RPMI8226 (cell line): ENCODE measurements at places on chromosomes 2 and 18.

GRCh38 chr2:24435391-24436316, 55.4 kb upstream of the NCOA1 start:
- no peak for DNase-seq

DNA sequence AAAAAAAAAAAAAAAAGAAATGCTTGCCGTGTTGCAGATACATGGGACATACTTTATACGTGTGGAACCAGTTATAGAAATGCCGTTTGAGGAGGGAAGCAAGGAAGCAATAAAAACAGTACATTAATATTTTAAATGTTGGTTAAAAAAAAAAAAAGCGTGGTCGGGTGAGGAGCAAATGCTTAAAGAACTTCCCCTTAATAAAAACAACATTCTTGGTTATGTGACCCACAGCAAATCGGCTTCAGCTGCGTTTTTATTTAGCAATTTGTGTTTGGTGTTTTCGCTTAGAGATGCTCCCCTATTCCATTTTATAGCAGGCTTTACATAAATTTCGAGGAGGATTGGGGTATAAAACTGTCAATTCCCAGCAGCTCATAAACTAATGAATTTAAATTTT, 223.6 kb downstream of the LRRTM1 start:
- DNase-seq = no peak

DNA sequence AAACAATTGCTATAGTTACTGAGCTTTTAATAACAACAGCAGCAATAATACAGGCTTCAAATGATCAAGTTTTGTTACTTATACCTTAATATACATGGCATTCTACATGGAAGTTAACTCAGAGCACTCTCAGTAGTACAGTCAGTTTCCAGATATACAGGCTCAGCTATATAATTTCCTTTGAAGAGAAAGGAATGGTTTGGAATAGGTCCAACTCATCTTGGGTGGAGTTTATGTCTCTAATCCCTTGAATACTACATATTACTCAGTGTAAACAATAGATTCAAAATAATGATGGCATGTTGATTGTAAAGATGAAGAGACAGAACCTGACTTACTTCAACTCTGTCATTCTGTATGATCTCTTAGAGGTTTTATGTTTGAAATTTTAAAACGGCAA, 174.9 kb downstream of the EPHA4 start:
- DNase-seq = no peak

- DNase-seq = no peak
Measured at GRCh38 chr2:174465327-174465726, 21.5 kb downstream of the GPR155 start.

GRCh38 chr2:60586081-60586480, 32.6 kb upstream of the BCL11A start:
- DNase-seq = no peak

DNA sequence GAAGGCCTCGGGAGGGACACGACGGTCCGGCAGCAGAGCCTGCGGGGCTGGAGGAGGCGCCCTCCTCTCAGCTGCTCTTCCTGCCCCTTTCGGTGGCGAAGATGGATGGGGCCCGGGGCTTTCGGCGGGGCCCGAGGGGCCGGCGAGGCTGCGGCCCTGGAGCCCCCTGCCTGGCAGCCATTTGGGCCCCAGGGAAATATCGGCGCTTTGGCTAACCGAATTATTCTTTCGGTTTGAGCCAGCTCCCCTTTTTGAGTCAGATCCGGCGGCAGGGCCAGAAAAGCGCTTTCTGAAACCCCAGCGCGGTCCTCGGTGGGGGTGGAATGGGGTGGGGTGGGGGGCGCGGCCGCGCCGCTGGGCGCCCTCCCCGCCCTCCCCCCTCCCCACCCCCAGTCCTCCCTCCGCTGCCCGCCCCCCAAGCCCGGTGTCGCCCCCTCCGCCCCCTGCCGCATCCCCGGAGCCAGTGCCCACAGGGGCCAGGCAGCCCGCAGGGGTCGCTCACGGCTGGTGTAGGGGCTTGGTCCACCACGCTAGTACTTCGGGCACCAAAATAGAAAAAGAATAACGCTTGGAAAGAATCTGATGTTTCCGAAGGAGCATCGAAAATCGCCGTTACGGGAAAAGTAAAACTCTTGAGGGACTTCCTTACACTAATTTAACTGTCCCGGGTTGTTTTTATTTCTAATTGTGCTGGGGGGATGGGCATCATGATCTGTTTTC, 9.1 kb upstream of the ARID5A start:
- DNase-seq = peak; percentile 76

DNA sequence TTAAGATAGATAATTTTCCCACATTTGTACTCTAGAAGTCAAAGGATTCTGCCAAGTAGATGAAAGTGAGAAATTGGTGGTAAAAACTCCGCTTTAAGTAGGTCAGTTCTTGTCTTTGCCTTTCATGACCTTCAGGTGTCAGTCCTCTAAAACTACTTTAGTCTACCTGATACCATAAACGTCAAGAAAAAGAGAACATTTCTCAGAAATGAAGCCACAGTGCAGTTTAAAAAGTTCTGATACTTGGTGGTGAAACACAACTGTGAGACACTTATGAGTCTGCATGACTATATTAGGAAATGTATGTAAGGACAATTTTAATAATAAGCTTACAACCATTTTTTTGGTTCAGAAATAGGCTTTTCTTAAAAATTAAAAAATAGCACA, 583.3 kb downstream of the SATB2 start:
- DNase-seq = no peak

- DNase-seq = no peak
Measured at GRCh38 chr2:24945907-24946306, 25.8 kb downstream of the DNAJC27 start.

- no peak for DNase-seq
Measured at GRCh38 chr18:51184091-51184457, 13.4 kb downstream of the MEX3C start.

GRCh38 chr18:39494211-39494896, 1928.8 kb upstream of the CELF4 start:
- no peak for DNase-seq

DNA sequence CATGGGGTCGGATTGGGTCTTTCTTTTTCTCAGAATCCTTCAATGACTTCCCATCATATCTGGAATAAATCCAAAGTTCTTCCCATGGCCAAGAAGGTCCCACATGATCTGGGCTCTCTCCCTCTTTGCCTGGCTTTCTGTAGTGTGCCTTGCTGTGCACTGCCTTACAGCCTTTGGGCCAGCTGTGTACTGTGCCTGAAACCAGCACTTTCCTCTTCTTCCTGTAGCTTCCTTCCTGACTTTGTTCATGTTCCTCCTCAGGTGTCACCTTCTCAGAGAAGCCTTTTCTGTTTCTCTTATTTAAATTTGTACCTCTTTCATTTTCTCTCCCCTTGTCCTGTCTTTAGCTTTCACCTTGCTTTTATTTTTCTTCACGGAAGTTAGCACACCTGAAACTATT, 4.3 kb upstream of the CDCA7 start:
- DNase-seq = no peak

DNA sequence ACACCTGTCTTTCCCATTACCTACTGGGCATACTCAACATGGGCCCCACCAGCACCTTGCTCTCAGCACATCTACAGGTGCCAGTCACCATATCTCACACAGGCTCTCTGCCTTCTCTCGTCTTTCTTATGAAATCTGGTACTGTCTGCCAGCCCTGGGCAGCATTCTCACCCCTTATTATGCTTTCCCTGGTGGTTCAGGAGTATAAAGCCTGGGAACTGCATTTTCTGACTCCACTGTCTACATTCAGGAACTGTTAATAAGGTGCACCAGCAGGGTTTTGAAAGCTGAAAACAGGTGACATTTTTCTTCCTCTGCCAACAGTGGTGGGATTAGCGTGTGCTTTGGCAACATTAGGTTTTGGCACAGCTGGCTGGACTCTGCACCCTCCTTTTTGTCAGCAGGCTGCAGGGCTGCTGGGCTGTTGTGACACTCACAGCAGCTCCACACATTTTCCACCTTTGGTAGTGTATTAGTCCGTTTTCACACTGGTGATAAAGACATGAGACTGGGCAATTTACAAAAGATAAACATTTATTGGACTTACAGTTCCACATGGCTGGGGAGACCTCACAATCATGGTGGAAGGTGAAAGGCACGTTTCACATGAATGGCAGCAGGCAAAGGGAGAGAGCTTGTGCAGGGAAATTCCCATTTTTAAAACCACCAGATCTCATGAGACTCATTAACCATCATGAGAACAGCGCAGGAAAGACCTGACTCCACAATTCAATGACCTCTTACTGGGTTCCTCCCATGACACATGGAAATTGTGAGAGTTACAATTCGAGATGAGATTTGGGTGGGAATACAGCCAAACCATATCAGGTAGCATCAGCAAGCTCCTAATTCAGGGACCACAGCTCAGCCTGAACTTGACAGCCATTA, 343.1 kb upstream of the LYPD1 start:
- DNase-seq = no peak

GRCh38 chr18:76619261-76619620, 124.2 kb upstream of the ZNF516 start:
- DNase-seq = peak; percentile 15

DNA sequence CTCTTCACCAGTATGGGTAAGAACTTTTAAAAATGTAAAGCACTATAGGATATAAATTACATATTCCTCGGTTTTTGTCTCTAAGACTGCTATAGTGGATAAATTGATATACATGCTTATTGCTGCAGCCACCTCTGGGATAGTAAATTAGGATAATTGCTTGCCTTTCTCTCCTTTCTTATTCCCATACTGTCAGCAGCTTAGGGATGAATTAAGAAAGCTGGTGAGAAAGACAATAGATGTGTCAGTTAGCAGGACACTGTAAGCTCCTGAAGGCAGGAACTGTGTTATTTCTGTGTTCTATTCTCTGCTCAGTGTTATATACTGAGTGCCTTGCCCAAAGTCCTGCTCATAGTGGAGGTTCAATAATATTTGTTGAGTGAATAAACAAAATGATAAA, 828.6 kb upstream of the ACVR2A start:
- DNase-seq = no peak

DNA sequence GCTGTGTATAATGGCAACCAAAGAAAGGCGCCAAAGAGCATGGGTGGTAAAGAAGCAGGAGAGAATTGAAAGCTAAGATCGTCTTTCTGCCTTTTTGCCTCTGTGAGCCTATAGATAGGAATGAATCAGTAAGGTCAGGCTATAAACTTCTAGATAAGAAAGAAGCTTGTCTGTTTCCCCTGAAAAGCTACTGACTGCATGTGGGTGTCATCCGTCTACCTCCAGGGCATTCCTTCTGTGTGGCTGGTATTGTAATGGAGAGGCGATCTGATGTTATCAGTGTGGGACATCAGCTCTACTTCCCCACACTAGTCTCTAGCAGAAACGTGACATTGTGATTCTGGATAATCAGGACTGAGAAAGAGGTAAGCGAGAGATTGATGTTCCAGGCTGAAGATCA, 63.4 kb upstream of the PLA2R1 start:
- no peak for DNase-seq
